Stimulated activated CD4-positive, alpha-beta T cell treated with anti-CD3 and anti-CD28 coated beads, Interleukin-1b, Interleukin-23, amount 100 ng/mL, for 1 hour (primary cell): ENCODE measurements at places on chromosomes 4 and X.

- peak; percentile 30 for DNase-seq
Measured at GRCh38 chr4:38856524-38857337, at the start of gene TLR6. Gene TLR6, minus strand, starts transcription at chr4:38856817. Its CDS starts 27,344 bp downstream, at chr4:38829473.

DNA sequence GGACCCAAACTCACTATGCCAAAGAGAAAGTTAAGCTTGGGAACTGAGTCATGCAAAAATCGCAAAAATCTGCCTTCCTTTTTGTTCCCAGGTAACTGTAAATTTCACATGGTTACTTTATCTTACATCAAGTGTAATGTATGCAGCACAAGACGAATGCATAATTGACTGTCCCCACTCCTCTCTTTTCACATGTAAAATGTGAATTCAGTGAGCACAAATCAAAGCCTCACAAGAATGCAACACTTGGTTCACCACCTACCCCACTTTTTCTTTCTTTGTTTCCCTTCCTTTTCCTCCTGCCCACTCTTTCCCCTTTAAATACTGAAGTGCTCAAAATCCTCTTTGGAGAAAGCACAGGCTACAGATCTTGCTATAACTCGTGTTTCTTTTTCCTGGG is 53.2 kb downstream of the MAGED4B start:
- DNase-seq, result no peak

DNA sequence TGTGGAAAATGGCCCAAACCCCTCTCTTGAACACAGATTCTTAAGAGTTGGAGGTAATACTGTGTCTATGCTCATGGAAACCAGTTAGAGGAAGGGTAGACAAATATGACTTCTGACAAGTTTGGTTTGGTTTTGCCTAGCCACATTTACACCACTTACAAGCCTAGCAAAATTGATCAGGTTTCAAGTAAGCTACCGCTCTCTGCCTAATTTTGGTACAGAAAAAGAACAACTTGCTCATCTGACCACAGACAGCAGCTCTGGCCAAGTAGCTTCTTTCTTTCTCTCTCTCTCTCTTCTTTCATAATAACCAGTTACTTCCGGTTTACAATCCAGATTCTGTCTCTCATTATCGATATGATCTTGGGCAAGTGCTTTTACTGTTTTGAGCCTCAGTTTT is 260.0 kb downstream of the GLUD2 start:
- no peak for DNase-seq

GRCh38 chrX:132742246-132742645 is 216.2 kb downstream of the HS6ST2 start:
- no peak for DNase-seq

- DNase-seq, result no peak
Measured at GRCh38 chr4:80239480-80240150, 26.8 kb upstream of the FGF5 start.

- DNase-seq, result no peak
Measured at GRCh38 chrX:119488749-119489148, 20.5 kb downstream of the SLC25A5 start.

- no peak for DNase-seq
Measured at GRCh38 chr4:4720646-4721045, 138.8 kb upstream of the MSX1 start.

- DNase-seq, result no peak
Measured at GRCh38 chr4:159360549-159360948, 257.7 kb downstream of the RAPGEF2 start.

DNA sequence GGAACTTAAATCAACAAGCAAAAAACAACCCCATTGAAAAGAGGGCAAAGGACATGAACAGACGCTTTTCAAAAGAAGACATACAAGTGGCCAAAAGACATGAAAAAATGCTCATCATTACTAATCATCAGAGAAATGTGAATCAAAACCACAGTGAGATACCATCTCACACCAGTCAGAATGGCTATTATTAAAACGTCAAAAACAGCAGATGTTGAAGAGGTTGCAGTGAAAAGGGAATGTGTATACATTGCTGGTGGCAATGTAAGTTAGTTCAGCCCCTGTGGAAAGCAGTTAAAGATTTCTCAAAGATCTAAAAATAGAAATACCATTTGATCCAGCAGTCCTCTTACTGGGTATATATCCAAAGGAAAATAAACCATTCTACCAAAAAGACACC is 22.6 kb downstream of the RTL9 start:
- no peak for DNase-seq

GRCh38 chr4:153295131-153295755 is 49.2 kb upstream of the MND1 start:
- no peak for DNase-seq

DNA sequence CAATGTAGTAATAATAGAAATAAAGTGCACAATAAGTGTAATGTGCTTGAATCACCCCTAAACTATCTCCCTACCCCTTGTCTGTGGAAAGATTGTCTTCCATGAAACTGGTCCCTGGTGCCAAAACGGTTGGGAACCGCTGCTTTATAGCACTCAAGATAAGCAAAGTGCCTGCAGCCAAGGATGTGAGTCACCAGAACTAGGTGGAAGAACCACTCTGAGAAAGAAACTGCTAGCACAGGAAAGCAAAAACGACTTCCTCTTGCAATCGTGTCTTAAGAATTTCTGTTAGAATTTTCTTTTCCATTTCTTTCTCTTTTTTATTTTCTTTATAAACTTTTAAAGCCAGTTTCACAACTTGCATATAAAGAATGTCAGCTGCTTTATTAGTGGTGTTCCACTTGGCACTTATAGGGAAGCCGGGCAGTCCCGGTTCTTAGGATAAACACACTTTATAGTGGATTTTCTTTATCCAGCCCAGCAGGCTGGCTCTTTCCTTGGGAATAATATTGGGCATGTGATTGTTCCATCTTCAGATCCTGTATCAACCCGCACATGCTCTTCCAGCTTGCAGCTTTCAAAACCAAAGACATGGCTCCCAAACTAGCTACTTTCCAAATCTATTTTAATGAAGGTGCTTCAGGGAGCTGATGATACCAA is 32.3 kb upstream of the CXCL8 start:
- no peak for DNase-seq

DNA sequence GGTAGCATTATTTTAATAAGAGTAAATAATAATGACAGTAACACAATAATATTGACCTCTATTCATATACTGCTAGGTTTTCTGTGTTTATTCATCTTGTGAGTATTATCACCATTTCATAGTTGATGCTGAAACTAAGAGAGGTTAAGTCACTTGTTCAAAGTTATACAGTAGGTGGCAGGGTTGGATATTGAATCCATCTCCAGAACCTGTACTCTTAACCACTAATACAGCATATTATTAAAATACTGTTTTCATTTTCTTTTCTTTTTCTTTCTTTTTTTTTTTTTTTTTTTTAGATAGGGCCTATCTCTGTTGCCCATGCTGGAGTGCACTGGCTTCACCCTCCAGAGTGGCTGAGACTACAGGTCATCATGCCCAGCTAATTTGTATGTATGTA is 7.1 kb upstream of the ELF2 start:
- DNase-seq, result no peak

DNA sequence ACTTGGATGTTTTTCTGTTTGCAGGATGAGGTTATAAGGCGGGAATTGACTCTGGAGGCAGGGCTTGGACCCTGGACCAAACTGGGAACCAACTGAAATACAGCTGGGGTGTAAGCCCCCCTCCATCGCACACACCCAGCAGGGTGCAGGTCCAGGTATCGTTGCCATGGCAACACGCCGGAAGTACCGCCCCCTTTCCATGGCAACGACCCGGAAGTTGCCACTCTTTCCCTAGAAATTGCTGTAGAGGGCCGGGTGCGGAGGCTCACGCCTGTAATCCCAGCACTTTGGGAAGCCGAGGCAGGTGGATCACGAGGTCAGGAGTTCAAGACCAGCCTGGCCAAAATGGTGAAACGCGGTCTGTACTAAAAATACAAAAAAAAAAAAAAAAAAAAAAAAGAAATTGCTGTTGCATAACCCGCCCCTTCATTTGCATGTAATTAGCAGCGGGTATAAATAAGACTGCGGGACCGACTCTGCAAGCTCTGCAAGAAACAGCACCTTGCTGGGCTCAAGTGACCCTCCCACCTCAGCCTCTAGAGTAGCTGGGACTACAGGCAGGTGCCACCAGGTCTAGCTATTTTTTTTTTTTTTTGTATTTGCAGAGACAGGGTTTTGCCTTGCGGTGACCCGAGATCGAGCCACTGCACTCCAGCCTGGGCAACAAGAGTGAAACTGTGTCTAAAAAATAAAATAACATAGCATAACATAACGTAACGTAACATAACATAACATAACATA is 139.6 kb downstream of the CRLF2 start:
- DNase-seq, result no peak

DNA sequence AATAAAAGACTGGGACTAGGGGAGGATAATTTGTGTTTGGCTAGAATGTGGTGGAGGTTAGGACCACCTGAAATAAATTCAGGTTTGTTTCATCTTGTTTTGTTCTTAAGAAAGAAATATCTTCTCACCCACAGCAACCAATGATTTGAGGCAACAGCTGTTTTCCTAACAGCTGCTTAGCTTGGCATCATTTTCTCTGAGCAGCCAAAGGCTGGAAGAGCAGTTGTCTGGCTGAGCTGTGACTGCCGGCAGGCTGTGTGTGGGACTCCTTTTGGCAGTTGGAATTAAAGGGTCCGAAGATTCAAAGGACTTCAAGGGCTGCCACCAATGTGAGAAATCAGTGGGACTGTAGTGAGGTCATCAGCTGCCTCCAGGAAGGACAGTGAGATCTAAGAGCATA is 5.0 kb downstream of the TRIM75 start:
- DNase-seq, result no peak

DNA sequence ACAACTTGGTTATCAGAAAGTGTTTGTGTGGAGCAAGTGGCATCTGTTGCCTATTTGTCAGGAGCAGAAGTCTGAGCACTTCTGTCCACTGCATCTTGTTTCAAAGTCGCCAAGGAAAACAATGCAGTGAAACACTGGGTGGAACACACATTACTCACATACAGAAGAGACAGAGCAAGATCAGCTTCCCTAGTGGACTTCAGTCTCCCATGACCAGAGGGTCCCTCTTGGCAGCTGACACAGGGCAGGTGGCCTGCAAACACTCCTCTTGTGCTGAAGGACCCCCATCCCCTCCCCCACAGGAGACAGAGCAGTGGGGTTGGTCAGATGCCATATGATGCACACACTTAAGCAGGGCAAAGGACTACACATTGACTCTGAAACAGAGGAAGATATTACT is 3.6 kb upstream of the BBS12 start:
- DNase-seq, result no peak

DNA sequence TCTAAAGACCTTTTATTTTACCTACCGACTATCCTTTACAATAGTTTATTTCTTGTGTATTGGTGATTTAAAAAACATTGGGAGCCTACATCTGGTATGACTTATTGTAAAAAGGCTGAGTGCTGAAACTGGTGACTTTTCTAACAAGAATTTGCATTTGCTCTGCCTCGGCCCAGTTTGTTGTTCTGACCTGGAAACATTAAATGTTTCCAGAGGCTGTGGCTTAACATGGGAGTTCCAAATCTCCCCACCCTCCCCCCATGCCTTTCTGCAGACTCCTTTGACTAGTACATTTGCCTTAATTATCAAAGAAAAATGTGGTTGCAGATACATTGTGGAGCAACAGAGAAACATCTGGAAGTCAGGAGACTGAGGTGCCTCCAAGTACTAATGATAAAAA is 39.8 kb downstream of the SPCS3 start:
- DNase-seq, result no peak

DNA sequence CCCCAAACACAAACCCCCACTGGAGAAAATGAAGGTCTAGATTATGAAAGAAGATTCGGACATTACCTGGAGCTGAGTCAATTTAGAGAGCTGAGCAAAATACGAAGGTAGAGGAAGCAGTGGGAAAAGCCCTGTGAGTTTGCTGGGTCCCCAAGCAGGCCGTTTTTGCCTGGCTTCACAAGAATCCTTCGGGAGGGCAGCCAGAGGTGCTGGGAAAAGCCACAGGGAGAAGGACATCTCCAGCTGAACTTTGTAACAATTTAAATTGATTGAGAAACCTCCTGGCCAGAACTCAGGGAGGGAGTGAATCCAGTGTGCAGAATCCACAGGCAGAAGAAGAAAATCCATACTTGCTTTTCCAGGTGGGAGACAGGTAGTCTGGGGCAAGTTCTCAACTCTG is 319.1 kb upstream of the CT83 start:
- DNase-seq, result no peak

DNA sequence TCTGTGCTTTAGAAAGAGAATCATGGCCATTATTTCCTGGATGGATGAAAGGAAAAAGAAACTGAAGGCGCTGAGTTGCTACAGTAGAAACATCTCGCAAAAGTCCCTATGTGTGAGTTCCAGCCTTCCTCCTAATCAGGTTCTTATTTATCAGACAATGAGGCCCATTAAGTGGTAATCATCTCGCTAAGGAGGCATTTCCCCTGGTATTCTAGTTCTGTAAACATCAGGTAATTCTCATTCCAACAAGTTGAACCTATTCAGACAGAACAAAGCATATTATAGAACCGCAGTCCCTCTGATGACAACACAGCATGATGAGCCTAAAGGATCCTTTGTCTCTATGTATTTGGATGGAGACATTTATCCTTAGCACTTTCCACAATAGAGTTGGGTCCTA is 205.7 kb upstream of the MAOA start:
- DNase-seq, result no peak

- DNase-seq, result no peak
Measured at GRCh38 chr4:23333556-23333945, 556.3 kb downstream of the PPARGC1A start.

- DNase-seq, result no peak
Measured at GRCh38 chrX:18707426-18708049, at the start of gene PPEF1. Gene PPEF1, plus strand, starts transcription at chrX:18707645. Its CDS starts 136 bp downstream, at chrX:18707781.

DNA sequence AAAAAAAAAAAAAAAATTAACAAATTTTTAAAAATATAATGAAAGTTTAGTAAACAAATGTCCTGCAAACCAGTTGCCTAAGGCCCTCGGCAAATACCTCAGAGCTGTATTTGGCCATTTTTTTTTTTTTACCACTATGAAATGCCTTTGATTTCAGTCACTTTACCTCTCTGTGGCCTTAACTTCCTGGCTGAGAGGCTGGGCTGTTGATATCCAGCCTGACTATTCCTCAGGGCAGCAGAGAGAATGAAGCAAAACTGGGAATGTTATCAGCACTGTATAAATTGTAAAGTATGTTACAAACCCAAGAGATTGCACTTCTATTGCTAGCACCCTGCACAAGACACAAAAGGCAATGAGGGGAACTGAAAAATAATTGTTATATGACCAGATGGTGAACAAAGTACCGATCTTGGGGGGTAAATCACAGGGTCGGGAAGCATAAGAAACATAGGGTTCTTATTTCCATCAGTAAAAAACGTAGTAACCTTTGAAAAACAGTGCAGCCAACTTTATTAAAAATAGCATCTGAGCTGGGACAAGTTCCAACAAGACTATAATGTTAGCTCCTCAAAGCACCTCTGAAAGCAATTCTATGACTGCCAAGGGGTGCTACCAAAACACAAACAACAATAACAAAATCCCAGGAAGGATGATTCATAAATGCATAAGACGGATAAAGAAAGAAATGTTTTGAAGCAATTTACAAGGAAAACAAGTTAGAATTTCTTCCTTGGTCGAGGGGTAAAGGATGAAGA is 18.1 kb downstream of the USP46 start:
- DNase-seq, result no peak
